ENCODE measurements at places on chromosomes 1 and 21. TPM values are rescaled to one million over a fixed set of nuclear protein-coding genes. Genes with fewer than 3 reads are reported as not detected.

FCRL5 gene
- not detected for total RNA-seq

FNBP1L gene
- 7.7 TPM for total RNA-seq

MX2 gene
- total RNA-seq, result 0.92 TPM

SYPL2 gene
- total RNA-seq, result 0.13 TPM

AMPD1 gene
- total RNA-seq, result not detected

AADACL4 gene
- total RNA-seq, result not detected

VHLL gene
- total RNA-seq, result not detected

TMEM81 gene
- total RNA-seq, result 1.6 TPM

CFHR4 gene
- not detected for total RNA-seq

LDLRAD2 gene
- total RNA-seq, result not detected

KCNJ9 gene
- total RNA-seq, result 0.06 TPM

NPHS2 gene
- total RNA-seq, result not detected

OLFML3 gene
- 50.0 TPM for total RNA-seq

ELAPOR1 gene
- 0.25 TPM for total RNA-seq

RIMS3 gene
- total RNA-seq, result 0.06 TPM

FAAH gene
- total RNA-seq, result 0.92 TPM

ARHGEF11 gene
- total RNA-seq, result 30.0 TPM

OBSCN gene
- total RNA-seq, result 2.7 TPM

DDR2 gene
- total RNA-seq, result 178 TPM

ZNF593OS gene
- total RNA-seq, result 0.19 TPM

FAM72B gene
- total RNA-seq, result 3.3 TPM

FAM72A gene
- total RNA-seq, result 4.4 TPM

YOD1 gene
- 5.4 TPM for total RNA-seq

FAM163A gene
- total RNA-seq, result not detected

AVPR1B gene
- not detected for total RNA-seq

UBASH3A gene
- total RNA-seq, result not detected

SERPINC1 gene
- total RNA-seq, result 0.12 TPM

PLA2G2D gene
- total RNA-seq, result not detected

ITGB2 gene
- 0.06 TPM for total RNA-seq
